Lung microvascular endothelial cell (primary cell): ENCODE measurements at places on chromosomes 3 and 15.

- DNase-seq: no peak
These were observed 164.6 kb upstream of the HES1 start for GRCh38 chr3:193971261-193971751.

GRCh38 chr15:89052474-89052873 lies 35.8 kb upstream of the ABHD2 start:
- DNase-seq: no peak

DNA sequence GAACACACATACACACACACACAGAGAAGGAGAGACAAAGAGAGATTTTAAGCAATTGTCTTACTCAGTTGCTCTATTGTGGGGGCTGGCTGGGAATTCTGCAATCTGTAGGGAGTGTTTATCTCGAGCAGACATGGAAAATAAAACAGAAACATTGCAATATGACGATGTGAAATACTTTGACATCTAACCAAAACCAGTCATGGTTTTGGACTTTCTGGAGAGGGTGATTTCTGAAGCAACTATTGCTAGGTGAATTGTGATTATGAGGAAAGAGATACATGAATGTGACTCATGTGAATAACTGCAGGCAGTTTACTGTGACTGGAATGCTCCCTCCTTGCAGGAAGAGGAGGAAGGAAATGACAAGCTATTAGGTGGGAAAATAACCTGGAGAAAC lies 12.3 kb upstream of the PHLDB2 start:
- DNase-seq: peak; percentile 88

- DNase-seq: no peak
These were observed 103.8 kb downstream of the WDR76 start for GRCh38 chr15:43930556-43930955.

- DNase-seq: no peak
These were observed 137.0 kb downstream of the TMCO5A start for GRCh38 chr15:38071211-38071972.

- no peak for DNase-seq
These were observed 8.0 kb downstream of the EPHB1 start for GRCh38 chr3:134803051-134803505.

- DNase-seq: peak; percentile 62
These were observed at the start of gene MYD88 for GRCh38 chr3:38138349-38139190. MYD88 (plus strand) TSS chr3:38138661; CDS start chr3:38138701, 40 bp downstream.

GRCh38 chr15:73504885-73505284 lies 61.9 kb downstream of the REC114 start:
- DNase-seq: no peak

- no peak for DNase-seq
These were observed 67.2 kb downstream of the LMLN start for GRCh38 chr3:198027045-198027798.

DNA sequence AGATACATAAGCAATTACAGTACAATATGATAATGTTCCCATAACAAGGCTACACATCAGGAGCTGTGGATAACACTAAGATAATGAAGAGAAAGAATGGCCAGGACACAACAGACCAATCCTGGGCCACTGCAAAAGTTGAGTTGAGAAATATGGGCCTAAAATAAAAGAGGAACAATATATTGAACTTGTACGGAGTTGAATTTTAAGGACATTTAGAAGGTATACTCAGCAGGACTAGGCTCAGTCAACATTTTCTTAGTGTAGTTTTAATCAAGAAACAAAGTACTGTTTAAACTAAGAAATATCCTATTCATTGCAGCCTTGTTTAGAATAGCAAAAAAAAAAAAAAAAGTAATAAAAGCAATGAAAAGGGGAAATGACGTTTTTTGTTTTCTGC lies 24.3 kb downstream of the HERC1 start:
- DNase-seq: no peak

- DNase-seq: no peak
These were observed 25.8 kb downstream of the SPSB4 start for GRCh38 chr3:141076797-141077571.

- no peak for DNase-seq
These were observed 102.1 kb downstream of the DIPK2A start for GRCh38 chr3:144073698-144074097.

GRCh38 chr3:45362758-45363157 lies 25.6 kb upstream of the LARS2 start:
- no peak for DNase-seq

- DNase-seq: peak; percentile 12
These were observed 301.7 kb upstream of the RORA start for GRCh38 chr15:61530769-61531168.
